Fibroblast of villous mesenchyme (primary cell): ENCODE measurements at places on chromosomes 5 and 9. TPM values are rescaled to one million over a fixed set of nuclear protein-coding genes. Genes with fewer than 3 reads are reported as not detected.

Gene IL9
- total RNA-seq, result not detected in 2 replicates

- no peak for DNase-seq
Observed at GRCh38 chr9:78605041-78606000, 308.4 kb downstream of the PSAT1 start.

Gene CATSPER3
- total RNA-seq, result under 0.01 TPM in 1 of 2 replicates, not detected in the other

Gene PTGDS
- total RNA-seq, result 10.8 and 21.9 TPM in 2 replicates

Gene TAF11L10
- not detected in 2 replicates for total RNA-seq

- no peak for DNase-seq
Observed at GRCh38 chr5:40492056-40492455, 187.7 kb upstream of the PTGER4 start.

GRCh38 chr5:142079306-142079721, 29.3 kb upstream of the NDFIP1 start:
- DNase-seq, result no peak

Gene IQGAP2
- 2.6 TPM in 2 replicates for total RNA-seq

DNA sequence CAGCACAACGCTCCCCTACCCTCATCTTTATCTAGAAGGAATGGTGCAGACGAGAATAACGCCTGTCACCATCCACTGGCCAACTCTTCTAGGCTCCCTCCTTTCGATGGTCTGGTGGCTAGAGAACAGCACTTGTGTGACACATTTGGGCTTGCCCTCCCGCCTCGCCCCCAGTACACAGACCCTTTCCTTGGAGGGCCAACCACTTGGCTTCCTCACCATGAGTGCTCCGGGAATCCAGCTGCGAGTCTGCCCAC, 1.4 kb downstream of the GNAQ start:
- DNase-seq, result no peak

Gene NPM1
- total RNA-seq, result 926 and 1,000 TPM in 2 replicates

DNA sequence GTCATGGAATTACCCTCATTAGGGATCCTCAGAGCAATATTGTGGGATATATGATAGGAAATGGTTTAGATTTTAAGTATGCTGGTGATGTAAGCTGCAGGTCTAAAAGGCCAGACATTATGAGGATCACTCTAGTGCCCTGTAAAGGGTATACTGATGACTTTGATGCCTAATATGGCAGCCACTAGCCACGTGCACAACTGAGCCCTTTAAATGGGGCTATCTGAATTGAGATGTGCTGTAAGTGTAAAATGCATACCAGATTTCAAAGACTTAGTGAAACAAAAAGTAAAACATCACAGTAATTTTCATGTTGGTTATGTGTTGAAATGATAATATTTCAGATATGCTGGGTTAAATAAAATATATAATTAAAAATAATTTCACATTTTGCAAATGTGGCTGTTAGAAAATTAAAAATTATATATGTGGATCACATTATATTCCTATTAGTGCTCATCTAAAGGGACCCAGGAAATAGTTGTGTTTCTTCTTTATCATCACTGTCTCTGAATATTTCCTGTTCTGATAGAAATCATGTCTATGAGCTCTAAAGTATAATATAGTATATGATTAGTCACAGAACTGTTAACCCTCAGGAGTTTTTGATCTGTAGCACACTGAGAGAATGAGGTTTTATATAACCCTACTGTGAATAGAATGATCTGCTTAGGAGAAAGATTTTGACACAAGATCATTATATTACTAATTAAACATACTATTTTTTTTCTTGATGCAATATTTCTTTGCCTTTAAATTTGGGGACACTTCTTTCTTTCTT, 50.1 kb downstream of the OSTF1 start:
- DNase-seq, result no peak

Gene PDZD2
- total RNA-seq, result 0.97 and 2.6 TPM in 2 replicates

DNA sequence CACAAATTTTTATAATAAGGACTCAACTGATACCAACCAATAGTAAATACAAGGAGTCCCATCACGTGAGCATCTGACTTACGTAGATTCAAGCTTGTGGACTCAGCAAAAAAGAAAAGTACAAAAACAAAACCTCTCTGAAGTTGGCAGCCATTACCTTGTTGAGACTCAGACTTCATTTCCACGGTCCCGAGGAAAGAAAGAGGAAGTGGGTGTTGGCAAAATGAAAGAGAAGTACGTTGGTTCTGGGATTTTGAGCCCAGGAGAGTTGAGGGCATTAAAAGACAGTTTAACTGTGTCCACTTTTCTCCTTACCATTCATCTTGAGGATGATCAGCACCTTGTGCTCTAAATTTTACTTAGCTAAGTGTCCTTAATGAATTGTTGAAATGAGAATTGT, 26.7 kb downstream of the NCBP1 start:
- no peak for DNase-seq

- DNase-seq, result no peak
Observed at GRCh38 chr5:128263357-128263756, 179.8 kb downstream of the SLC12A2 start.

Gene NOXA1
- 0.32 TPM in 1 of 2 replicates, not detected in the other for total RNA-seq

Gene NDST1
- 87.2 and 89.5 TPM in 2 replicates for total RNA-seq

Gene NPR3
- total RNA-seq, result 2.9 and 6.5 TPM in 2 replicates

DNA sequence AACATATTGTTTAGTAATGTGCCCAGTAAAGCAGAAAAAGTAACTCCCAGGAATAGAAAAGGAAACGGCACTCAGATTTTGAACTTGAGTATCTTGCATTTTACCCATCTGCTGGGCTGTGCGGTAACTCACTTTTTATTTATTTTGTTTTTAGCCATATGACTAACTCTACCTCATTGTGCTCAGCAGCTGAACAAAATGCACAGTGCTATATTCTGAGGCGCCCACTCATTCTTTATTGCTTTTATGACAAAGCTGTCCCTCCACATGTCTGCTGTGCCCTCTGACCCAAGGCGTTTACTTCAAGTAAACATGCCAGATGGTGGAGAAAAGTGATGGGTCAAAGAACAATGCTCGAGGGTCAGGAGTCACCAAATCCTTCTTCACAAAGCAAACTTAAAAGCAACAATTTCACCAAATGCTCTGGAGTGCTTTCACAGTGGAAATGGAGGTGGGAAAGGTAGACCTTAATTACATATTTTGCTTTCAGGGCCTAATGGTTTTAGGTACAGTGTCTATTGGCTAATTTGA, 215.2 kb upstream of the ELAVL2 start:
- DNase-seq, result no peak
